ENCODE measurements at places on chromosomes 13 and 19.

DNA sequence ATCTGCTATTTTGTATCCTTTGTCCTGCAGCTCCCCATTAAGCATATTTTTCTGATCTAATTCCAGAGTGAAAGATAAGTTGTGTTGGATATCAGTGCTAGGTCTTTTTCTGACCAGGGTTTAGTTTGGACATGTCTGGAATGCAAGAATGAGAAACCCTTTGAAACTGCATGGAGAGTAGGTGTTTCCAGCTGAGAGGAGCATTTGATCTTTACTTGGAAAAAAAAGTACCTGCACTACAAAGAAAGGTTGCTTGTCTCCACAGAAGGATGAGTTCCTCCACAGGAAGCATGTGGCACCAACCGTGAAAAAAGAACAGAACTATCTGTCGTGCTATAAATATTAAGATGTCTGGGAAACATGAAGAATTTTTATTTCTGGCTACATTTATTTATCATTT is 36.6 kb upstream of the MED4 start:
- no peak for DNase-seq

DNA sequence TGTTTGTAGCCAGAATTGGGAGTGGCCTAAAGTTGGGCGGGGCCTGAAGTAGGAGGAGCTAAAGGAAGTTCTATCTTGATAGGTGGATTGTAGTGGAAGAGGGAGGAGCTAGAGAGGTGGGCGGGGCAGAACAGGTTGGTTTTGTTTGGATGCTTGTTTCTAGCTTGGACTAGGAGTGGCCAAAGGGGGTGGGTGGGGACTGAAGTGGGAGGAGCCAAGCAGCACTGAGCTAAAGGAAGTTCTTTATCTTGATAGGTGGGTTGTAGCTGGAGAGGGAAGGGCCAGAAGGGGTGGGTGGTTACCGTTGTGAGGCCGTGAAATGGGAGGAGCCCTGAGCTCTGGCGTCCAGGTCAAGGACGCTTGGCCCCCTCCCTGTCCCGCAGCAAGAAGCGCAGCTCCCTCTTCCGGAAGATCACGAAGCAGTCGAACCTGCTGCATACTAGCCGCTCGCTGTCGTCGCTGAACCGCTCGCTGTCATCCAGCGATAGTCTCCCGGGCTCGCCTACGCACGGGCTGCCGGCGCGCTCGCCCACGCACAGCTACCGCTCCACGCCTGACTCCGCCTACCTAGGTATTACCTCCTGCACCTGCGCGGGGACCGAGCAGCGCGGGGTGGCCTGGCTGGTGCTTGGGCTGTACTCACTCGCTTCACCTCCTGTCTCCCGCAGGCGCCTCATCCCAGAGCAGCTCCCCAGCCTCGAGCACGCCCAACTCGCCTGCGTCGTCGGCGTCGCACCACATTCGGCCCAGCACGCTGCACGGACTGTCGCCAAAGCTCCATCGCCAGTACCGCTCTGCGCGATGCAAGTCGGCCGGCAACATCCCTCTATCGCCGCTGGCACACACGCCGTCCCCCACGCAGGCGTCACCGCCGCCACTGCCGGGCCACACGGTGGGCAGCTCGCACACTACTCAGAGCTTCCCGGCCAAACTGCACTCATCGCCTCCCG is 8.0 kb downstream of the DNASE2 start:
- DNase-seq = peak; percentile 33

GRCh38 chr13:44421853-44422525 is 48.4 kb downstream of the SERP2 start:
- DNase-seq = no peak

GRCh38 chr13:69580255-69580654 is 527.4 kb upstream of the ATXN8OS start:
- DNase-seq = no peak

DNA sequence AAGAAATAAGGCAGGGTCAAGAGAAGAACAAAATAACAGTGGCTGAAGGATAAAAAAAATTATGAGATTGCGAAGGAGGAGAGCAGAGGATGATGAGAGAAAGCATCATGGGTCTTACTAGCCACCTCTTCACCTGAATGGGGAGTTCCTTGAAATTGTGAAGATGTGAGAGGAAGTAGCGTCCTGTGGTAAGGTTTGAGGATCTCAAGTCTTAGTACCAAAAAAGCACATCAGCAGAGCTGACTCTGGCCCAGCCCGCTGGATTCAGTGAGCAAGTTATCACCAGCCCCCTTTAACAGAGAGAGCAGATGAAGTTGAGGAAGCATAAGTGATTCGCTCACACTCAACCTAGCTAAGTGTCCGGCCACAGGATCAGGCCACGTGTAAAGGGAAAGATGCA is 61.8 kb downstream of the RXFP2 start:
- DNase-seq = no peak

DNA sequence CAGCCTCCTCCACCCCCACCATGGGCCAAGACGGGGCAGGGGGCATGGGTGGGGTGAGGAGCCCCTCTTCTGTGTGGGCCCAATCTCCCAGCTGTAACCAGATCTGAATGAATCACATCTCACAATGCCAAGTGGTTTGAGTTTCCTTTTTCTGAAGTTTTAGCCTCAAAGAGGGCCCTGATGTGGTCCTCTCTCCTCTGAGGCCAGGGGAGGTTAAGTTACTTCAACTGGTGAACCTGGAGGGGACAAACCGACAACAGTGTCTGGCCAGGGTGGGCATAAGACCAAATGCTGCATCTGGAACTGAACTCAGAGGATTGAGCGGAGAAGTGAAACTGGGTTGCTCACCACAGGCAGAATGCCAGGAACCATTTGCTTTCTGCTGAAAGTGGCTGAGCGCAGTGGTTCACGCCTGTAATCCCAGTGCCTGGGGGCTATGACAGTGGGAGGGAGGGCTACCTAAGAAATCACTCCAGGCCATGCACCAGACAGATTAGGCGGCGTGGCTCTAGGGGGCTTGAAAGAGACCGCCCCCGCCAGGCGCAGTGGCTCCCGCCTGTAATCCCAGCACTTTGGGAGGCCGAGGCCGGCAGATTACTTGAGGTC is 15.4 kb upstream of the IRGC start:
- no peak for DNase-seq
